Naive B cell (primary cell): ENCODE measurements at places on chromosomes 4 and X. TPM values are rescaled to one million over a fixed set of nuclear protein-coding genes. Genes with fewer than 3 reads are reported as not detected.

Gene PPEF2
- not detected for polyA plus RNA-seq

Gene PLS3
- not detected for polyA plus RNA-seq

Gene IL13RA2
- not detected for polyA plus RNA-seq

Gene SPANXA2
- polyA plus RNA-seq: not detected

Gene MANBA
- 65.9 TPM for polyA plus RNA-seq

Gene XAGE2
- not detected for polyA plus RNA-seq

Gene NMU
- polyA plus RNA-seq: not detected

Gene ADH6
- not detected for polyA plus RNA-seq

Gene ENPEP
- not detected for polyA plus RNA-seq

Gene FRG1
- polyA plus RNA-seq: 57.8 TPM

Gene GPM6B
- 0.30 TPM for polyA plus RNA-seq

Gene VCX3A
- polyA plus RNA-seq: not detected

Gene RPS6KA6
- polyA plus RNA-seq: not detected
